ENCODE measurements at places on chromosomes 7 and 10. TPM values are rescaled to one million over a fixed set of nuclear protein-coding genes. Genes with fewer than 3 reads are reported as not detected.
A peak's percentile ranks its signal among the peaks of the same experiment; 100 is the strongest.

DNA sequence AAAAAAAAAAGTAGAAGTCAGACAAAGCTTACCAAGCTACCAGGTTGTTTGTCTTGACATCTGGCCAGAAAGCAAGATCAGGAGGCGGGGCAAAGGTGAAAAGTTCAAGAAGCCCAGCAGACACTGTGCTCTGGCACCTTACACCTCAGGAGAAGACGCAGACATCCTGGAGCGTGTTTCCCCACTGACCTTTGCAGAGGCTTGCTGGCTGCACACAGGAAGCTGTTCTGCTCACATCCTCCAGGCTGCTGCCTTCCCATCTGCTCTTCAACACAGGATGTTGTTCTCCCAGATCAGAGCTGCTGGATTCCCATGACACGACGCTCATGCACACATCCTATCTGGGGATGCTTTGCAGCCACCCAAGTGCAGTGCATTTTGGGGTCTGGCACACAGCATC lies 174.4 kb upstream of the KIAA1217 start:
- no peak for DNase-seq

- peak; percentile 74 for DNase-seq
These were observed 3.1 kb downstream of the PALS2 start for GRCh38 chr7:24576171-24577025.

The SEPTIN7 gene
- total RNA-seq: 181 TPM

DNA sequence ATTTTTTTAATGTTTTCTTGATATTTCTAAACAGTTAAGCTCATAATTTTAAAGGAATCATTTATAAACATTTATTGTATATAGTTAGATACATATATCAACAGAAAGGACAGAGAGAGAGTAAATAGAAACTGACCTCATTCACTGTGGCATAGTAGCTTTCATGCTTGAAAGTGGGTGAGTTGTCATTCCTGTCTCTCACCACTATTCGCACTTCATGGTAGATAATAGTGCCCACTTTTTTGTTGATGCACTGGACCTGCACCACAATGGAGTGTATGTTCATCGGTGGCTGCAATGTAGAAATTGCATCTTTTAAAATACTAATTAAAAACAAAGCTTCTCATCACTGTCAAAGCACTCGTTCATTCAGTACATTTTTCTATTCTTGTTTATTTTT lies 432.0 kb downstream of the PCDH15 start:
- DNase-seq: no peak

The RGR gene
- total RNA-seq: not detected

DNA sequence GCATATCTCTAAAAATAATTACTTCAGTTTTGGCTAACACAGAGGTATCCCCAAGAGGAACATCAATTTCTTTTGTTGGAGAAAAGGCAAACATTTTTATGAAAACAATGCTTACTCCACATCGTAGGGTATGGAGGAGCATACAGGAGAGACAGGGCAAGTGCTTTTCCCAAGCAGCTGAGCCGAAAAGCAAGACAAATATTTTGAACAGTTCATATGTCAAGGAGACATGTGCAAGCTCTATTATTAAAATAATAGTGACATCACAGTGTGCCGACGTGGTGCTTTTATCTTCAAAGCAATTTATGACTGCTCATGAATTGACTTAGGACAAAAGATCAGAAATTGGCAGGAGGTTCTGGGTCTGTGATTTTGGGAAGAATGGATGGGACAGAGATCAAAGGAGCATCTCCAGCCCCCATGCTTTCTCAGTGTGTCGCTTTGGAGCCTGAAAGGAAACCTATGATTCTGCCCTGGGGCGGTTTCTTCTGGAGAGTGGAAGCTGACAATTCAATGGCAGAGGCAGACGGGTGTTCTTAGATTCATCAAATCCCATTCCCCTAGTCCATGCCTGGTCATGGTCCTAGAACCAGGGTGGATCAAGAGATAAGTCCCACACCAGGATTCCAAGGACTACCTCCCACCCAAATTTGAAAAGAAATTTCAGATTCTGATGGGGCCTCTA lies 97.1 kb downstream of the JCAD start:
- no peak for DNase-seq

The LLCFC1 gene
- total RNA-seq: not detected
